Activated naive CD4-positive, alpha-beta T cell (primary cell): ENCODE measurements at places on chromosomes 6 and 20.
A peak's percentile ranks its signal among the peaks of the same experiment; 100 is the strongest.

DNA sequence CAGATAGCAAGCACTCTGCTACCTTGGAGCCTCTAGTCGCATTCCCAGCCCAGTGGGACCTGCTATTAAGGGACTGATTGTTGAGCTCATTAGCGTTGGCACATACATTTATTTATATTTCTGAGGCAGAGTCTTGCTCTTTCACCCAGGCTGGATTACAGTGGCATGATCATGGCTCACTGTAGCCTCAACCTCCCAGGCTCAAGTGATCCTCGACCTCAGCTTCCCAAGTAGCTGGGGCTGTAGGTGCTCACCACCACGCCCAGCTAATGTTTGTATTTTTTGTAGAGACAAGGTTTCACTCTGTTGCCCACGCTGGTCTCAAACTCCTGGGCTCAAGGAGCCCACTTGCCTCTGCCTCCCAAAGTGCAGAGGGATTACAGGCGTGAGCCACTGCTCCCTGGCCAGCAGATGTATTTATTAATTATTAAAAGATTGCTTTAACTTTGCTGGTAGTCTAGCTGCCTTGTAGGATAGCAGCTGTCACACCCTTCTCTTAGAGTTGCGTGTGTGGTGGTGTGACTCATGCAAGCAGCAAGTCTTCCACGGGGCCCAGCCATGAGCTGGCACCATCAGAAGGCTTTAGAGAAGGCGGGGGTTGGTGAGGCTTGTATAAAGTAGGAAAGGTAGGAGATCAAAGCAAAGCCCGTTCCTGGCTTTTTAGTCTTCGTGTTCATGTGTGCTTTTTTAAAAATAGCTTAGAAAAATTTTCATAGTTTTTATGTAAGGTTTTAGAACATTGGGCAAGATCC is 16.5 kb downstream of the ACTR5 start:
- peak; percentile 12 for DNase-seq

DNA sequence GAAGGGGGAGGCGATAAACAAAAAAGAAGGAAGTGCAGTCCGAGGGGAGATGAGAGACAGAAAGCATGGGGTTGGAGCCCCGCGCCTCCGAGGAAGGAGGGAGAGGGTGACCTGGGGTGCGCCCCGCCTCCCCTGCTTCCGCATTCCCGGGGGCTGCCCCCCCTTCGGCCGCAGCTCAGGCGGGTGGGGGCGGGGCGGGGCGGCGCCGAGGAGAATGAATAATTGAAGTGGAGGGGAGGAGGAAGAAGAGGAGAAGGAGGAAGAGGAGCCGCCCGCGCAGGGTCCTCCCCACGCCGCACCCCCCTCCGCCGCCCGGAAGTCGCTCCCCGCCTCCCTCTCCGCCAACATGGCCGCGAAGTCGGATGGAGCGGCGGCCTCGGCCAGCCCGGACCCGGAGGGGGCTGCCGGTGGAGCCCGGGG is at the start of gene XKR7:
XKR7 (plus strand) TSS at position 322 of the 420 bp plus-strand sequence; CDS start at position 347, 25 bp downstream.
- DNase-seq = no peak

- DNase-seq = no peak
Observed at GRCh38 chr20:36465109-36466080, 75.9 kb upstream of the MYL9 start.

DNA sequence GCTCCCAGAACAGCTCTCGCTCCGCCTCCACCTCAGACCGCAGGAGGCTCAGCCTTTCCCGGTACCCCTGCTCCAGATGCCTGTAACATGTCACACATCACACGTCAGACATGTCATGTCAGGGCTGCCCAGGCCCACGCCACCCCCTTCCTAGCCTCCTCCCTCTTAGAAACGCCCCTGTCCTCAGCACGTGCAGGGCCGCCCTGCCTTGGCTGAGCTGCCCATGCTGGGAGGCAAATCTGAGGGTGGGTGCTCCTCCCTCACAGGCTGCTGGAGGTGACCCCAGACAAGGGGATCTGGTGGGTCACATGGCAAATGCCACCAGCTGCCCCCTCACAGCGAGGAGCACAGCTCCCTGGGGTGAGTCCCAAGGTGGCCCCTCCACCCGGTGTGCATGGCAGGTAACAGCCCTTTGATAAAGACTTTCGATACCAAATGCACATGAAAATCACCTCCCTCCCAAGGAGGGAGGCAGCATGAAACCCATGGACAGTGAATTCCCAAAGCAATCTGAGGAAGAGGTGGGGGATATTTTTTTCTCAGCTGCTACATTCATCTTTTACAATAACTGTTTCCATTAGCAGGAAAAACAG is 84.1 kb downstream of the GINS1 start:
- no peak for DNase-seq
